ENCODE measurements at places on chromosomes 1 and 21.

DNA sequence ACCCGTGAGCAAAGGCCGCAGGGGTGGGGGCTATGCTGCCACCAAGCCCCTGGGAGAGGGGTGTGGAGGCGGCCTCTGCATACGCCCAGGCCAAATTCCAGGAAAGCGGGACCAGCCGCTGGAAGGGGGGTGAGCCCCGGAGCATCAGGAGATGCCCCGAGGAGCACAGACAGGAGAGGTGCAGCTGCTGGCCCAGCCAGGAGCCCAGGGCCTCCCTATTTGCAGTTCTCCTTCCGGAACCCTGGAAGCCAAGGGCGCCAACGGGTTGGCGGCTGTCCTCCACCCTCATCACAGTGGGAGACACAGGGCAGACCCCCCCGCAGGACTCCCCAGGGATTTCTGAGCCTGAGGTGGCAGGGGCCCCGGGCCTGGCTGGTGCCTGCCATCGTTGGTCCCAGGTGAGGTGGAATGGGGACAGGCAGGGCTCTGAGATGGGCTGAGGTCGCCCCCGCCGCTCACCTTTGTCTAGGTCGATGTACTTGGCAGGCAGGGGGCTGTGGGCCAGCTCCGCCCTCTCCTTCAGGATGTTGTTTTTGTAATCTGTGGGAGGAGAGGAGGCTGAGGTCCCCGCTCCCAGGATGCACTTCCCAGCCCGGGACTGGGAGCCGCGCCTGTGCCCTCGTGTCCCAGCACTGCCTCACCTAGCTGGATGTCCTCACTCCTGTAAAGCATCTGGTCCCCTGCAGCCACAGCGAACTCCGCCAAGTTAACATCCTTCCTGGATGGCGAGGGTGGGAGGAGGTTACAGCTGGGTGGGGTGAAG is 4.4 kb upstream of the DVL1 start:
- DNase-seq = no peak

GRCh38 chr1:156445789-156446263 is 54.7 kb downstream of the MEF2D start:
- peak; percentile 71 for DNase-seq

DNA sequence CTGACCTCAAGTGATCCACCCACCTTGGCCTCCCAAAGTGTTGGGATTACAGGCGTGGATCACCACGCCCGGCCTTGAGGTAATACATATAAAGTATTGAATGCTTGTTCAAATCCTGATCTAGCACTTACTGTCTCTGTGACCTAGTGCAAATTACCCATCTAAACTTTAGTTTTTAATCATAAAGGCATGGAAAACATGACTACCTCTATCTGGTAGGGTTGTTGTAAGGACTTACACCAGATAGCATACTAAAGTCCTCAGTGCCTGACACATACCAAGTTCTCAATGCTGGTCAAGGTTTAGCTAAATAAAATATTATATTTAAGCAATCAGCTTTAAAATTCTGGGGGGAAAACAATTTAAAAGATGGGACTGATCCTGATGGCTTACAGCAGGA is 38.3 kb downstream of the RAB3GAP2 start:
- no peak for DNase-seq

GRCh38 chr1:150161747-150162581 is 12.2 kb downstream of the PLEKHO1 start:
- DNase-seq = no peak

DNA sequence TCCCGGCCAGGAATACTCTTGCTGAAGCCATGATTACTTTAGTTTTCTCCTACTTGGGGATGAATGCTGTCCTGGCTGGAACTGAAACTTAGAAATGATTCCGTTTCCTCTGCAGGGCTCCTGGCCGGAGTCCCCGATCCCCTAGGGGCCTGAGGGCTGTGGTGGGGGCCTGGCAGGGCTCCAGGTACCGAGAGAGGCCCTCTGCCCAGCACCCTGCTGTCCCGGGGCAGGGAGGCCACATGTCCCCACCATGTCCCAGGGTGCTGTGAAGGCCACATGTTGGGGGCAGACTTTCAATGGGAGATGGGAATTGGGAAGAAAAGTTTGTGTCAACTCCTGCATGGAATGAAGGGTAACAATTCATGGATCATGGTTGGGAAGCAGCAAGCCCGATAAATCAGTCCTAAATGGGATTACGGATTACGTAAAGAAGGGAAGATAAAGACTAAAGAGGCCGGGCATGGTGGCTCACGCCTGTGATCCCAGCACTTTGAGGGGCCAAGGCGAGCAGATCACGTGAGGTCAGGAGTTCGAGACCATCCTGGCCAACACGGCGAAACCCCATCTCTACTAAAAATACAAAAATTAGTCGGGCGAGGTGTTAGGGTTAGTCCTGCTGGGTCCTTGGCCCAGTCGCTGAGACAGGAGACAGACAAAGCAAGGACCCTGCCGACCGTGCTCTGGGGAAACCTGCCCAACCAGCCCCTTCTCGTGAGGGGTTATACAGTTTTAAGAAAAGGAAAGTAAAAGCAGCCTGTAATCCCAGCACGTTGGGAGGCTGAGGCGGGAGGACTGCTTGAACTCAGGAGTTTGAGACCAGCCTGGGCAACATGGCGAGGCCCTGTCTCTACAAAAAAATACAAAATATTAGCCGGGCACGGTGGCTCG is 37.6 kb downstream of the MORN1 start:
- DNase-seq = no peak

GRCh38 chr1:157189986-157190982 is 52.1 kb upstream of the ETV3 start:
- DNase-seq = no peak

DNA sequence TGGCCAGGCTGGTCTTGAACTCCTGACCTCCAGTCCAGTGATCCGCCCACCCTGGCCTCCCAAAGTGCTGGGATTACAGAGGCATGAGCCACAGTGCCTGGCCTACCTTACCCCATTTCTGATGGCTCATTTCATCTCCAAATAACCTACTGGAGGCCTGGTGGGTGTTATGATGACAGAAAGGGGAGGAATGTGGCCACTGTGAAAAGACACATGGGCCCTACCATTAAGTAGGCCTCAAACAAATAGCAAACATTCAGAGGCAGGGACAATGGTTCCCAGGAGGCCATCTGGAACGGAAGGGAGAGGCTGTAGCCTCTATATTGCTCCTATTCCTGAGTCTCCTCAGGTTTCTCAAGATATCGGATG is 932 bp upstream of the FCRLA start:
- no peak for DNase-seq

DNA sequence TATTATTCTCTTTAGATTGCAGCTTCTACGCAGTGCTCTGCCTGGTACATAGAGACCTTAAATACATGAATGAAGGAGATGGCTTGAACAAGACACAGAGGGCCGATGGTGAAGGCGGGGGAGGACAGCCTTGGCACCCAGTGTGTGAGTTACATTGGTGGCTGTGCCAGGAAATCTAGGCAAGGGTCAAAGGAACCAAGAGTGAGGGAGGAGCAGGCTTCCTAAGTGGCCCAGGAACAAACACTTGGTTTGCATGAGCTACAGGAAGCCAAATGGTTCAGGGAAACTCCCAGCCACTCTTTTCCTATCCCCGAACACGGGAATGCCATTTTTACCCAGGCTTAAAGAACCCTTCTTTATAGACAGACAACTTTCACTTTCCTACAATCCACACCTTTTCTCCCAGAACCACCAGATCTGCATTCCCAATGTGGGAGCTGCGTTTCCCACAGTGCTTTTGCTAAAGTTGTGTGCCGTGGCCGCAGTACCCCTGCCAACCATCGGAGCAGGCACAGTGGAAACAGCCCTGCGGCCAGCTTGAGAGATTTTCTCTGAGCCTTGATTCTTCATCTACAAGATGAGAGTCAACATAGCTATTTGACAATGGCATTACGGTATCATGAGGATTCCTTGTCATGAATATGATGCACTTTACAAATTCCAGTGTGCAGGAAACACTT is 3.5 kb upstream of the CLEC20A start:
- DNase-seq = no peak

GRCh38 chr1:247962911-247963588 is 2.0 kb upstream of the OR2AK2 start:
- no peak for DNase-seq

DNA sequence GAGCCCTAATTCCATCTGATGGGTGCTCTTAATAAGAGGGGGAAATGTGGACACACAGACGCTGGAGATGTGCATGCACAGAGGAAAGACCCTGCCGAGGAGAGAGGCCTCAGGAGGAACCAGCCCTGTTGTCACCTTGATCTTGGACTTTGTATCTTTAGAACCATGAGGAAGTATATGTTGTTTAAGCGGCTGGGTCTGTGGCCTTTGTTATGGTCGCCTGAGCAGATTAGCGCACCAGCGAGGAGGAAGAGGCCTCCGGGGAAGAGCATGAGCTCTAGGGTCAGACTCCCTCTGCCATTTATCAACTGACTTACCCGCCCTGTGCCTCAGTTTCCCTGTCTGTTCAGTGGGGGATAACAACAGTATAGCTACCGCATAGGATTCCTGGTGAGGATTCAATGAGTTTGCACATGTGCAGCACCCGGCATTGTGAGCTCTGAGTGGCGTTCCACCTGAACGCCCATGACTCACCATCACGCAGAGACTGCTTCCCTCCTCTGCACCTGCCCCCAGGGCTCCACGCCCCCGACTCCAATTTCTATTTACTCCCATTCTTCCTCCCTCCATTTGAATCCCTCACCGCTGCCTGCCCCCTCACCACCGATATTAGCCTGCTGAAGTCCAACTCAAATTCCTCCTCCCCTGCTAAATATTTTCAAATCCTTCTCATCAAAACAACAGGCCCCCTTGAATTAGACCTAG is 67.2 kb downstream of the ATP5PO start:
- no peak for DNase-seq

DNA sequence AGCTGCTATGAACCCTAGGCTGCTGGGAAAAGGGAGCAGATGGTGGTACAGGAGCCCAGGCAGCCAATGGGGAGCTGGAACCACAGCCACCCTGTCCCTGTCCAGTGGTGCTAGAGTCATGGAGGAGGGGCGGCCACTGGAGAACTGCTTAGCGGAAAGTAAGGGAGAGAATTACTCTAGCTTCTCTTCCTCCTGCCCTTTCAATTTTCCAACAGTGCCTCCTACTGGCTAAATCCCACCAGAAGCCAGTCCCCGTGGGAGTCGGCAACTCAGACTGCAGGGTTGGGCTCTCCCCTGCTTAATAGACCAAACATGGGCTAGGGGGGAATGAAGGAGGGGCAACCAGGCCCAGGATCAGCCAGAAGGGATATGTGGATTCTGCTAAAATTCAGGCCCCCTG is 154.5 kb downstream of the ACTL8 start:
- no peak for DNase-seq

DNA sequence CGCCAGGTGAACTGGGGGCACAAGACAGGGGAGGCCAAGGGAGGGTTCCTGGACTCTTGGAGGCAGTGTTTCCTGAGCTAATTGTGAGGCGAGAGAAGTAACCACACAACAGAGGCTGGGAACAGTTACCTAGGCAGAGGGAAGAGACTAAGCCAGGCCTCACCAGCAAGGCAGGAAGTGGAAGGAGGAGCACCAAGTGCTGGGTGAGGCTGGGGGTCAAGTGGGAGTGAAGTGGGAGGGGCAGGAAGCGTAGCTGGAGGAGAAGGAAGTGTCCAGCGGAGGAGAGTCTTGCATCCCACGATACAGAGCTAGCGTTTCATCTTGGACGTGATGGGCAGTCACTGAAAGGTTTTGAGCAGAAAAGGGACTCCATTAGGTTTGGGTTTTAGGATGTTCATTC is 48.3 kb upstream of the CAPZB start:
- DNase-seq = peak; percentile 4

DNA sequence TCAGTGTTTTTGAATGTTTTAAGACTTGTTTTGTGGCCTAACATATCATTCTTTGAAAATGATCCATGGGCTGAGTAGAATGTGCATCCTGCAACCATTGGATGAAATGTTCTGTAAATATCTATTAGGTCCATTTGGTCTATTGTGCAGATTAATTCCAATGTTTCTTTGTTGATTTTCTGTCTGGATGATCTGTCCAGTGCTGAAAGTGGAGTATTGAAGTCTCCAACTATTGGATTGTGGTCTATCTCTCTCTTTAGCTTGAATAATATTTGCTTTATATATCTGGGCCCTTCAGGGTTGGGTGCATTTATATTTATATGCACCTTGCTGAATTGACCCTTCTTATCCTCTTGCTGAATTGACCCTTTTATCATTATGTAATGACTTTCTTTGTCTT is 181.5 kb downstream of the DNAH14 start:
- DNase-seq = no peak

- DNase-seq = no peak
Observed at GRCh38 chr1:153444078-153444477, 16.4 kb downstream of the S100A7 start.

GRCh38 chr21:24050231-24050630 is 1557.0 kb downstream of the MRPL39 start:
- no peak for DNase-seq

GRCh38 chr1:8529901-8530300 is 212.0 kb downstream of the SLC45A1 start:
- no peak for DNase-seq

GRCh38 chr1:85438353-85438752 is 26.6 kb downstream of the DDAH1 start:
- DNase-seq = no peak

DNA sequence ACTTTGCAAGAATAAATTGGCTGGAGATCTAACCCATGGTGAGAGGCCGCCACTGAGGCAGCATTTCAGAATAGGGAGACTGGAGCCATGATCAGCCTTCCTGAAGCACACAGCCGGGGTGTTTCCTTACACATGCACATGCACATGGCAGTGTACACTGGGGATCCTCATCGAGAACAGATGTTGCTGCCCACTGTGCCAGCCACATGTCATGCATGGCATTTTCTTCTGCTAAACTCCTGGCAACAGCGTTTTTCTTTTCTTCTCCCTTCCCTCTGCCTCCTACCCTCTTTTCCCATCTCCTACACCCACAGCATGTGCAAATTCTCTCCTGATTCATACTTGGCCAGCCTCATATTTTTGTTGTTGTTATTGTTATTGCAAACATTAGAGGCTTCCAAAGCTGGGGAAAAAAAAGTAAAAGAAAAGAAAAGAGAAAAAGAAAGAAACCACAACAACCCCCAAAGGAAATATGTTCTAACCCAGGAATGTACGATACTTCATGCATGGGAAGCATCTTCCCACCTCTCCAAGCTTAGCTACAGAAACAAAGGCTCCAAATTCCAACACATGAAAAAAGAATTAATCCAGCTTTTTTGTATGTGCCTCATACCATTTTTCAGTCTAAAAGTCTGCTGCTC is 344.0 kb downstream of the ASTN1 start:
- DNase-seq = no peak
